OCI-M1 (cell line): ENCODE measurements at places on chromosomes 6 and 20.

DNA sequence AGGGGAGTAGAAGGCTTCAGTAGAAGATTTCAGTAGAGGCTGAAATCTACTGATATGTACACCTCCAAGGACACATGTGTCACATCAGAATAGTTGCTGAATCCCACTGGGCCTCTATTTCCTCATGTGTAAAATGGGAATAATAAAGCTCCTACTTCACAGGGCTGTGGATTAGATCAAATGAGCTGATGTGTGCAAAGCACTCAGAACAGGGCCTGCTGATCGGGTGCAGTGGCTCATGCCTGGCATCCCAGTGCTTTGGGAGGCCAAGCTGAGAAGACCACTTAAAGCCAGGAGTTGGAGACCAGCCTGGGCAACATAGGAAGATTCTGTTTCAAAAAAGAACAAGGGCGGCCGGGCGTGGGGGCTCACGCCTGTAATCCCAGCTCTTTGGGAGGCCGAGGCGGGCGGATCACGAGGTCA lies 8.1 kb upstream of the AP5S1 start:
- DNase-seq, result no peak

DNA sequence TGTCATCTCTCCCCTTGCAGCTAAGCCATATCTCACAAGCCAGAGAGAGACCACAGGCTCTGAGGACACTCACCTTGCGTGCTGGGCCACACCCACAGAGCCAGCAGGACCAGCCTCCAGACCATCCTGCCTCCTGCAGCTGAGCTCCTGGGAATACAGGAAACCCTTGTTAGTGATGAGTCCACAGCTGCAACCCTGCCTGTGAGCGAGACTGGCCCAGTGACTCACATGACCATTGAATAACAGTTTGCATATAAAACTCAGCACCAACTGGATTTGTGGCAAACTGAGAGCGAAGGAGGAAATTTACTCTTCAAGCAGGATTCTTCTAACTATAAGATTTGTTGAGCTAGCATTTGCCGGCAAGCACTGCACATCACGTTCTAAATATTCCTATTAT lies 3.0 kb downstream of the THBS2 start:
- DNase-seq, result no peak

DNA sequence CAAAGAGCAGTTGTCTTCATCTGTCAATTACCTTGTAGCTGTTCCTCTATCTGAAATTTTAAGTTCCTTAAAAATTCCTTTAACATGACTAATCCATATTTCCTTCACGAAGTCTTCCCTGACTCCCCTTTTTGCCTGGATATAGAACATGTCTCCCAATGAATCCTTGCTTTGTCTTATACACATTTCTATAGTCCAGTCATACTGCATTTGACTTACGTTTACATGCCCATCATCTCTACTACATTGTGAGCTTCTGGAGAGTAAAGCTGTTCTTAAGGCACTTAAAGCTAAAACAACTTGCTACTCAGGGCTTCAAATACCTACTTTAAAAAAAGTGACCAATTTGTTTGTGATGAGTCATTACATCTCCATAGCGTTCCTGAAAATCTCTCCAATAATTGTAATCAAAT lies 4.9 kb downstream of the REV3L start:
- peak; percentile 48 for DNase-seq

GRCh38 chr6:121389419-121389818 lies 46.0 kb upstream of the GJA1 start:
- no peak for DNase-seq

GRCh38 chr6:169529931-169530751 lies 171.7 kb downstream of the WDR27 start:
- no peak for DNase-seq

GRCh38 chr6:163620101-163620500 lies 205.6 kb downstream of the QKI start:
- no peak for DNase-seq

GRCh38 chr6:169997930-169998218 lies 246.5 kb downstream of the ERMARD start:
- no peak for DNase-seq
